ENCODE measurements at places on chromosomes 7 and 10. TPM values are rescaled to one million over a fixed set of nuclear protein-coding genes. Genes with fewer than 3 reads are reported as not detected.
A peak's percentile ranks its signal among the peaks of the same experiment; 100 is the strongest.

DNA sequence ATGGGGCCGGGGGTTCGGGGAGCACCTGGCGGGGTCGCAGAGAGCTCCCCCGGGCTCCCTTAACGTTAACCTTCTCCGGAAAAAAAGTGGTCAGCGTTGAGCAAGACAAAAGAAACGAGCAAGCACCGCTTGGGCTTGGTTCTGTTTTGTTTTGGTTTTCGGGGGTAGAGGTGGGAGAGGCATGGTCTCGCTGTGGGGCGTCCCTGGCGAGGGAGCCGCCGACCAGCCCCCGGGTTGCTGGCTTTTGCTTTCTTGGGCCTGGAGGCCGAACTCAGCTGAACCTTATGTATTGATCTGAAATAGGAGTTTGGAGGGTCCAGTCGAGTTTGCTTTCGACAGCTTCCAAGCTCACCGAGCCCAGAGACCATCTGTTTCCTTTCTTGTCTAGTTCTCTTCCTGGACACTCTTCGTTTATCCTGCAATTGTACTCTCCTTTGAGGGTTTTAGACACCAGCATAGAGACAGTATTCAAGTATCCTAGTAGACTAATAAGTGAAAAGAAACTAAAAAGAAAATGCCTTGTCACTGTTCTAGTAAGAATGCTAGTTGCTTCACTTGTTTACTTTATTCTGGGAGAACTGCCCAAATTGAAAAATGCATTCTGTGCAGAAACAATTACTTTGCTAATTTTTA lies 980 bp downstream of the FHIP2A start:
- peak; percentile 84 for DNase-seq

GRCh38 chr7:99677648-99678045 lies 2.1 kb downstream of the CYP3A5 start:
- DNase-seq: no peak

- no peak for DNase-seq
Measured at GRCh38 chr7:95715274-95715673, 57.1 kb upstream of the DYNC1I1 start.

- no peak for DNase-seq
Measured at GRCh38 chr7:1620835-1621234, 49.2 kb upstream of the ELFN1 start.

Gene STARD3NL
- 94.6 TPM for total RNA-seq

DNA sequence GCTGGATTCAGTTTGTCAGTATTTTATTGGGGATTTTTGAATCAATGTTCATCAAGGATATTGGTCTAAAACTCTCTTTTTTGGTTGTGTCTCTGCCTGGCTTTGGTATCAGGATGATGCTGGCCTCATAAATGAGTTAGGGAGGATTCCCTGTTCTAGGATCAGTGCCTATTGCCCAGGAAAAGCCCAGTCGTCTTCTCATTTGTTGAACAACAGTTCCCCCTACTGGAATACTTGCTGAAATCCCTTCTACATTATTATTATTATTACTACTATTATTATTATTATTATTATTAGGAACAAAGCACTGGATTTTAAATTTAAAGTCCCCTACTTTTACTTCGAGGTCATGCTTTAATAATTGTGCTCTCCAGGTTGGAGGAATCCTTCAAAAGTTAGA lies 528.9 kb downstream of the MAGI2 start:
- peak; percentile 20 for DNase-seq

DNA sequence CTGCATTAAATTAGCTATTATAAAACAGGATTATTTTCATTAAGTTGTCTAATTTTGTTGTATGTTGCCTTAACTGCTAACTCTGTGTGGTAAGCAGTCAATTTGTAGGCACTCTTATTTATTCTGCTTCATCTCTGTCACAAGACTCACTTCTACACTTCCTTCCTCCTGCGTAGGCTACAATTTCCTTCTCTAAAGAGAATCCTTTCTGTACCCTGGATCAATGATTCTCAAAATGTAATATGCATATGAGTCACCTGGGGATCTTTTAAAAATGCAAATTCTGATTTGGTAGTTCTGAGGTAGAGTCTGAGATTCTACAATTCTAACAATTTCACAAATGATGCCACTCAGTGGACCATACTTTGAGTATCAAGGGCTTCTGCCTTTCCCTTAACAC lies 4.4 kb upstream of the UBE2D1 start:
- DNase-seq: no peak

Gene RNF133
- not detected for total RNA-seq

DNA sequence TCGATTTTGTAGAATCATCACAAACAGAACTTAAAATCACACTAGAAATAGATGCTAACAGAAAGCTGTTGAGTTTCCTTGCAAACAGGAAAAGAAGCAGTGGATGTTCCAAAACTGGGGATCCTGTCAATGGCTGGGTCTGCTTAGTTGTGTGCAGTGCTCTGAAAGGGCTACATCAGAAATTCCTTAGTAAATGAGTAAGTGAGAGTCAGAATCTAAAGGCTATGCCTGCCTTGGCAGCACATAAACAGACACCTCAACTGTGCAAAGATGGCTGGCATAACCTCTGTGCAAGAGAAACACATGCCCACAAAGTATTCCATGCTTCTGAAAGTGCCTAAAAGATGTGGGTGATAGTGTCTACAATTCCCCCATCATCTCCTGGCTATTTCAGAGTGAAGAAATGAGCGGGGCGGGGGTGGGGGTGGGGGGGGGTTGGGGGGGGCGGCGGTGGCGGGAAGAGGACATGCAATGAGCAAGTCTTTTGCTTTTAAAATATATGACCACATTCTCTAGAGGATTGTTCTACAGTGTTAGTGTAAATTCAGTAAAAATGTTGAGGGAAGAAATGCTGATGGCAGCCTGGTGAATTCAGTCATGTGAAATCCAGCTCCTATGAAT lies 138.1 kb upstream of the LAMB4 start:
- peak; percentile 69 for DNase-seq

- DNase-seq: no peak
Measured at GRCh38 chr7:82633592-82633991, 190.0 kb upstream of the CACNA2D1 start.

GRCh38 chr7:30114536-30115238 lies 20.1 kb upstream of the MTURN start:
- no peak for DNase-seq

Gene SUN1
- 234 TPM for total RNA-seq

GRCh38 chr7:134988161-134988560 lies 1.9 kb downstream of the AGBL3 start:
- DNase-seq: peak; percentile 43

- DNase-seq: peak; percentile 7
Measured at GRCh38 chr10:49534670-49535381, 4.1 kb downstream of the ERCC6 start.

Gene HHEX
- total RNA-seq: 0.40 TPM

Gene TLX1
- not detected for total RNA-seq

DNA sequence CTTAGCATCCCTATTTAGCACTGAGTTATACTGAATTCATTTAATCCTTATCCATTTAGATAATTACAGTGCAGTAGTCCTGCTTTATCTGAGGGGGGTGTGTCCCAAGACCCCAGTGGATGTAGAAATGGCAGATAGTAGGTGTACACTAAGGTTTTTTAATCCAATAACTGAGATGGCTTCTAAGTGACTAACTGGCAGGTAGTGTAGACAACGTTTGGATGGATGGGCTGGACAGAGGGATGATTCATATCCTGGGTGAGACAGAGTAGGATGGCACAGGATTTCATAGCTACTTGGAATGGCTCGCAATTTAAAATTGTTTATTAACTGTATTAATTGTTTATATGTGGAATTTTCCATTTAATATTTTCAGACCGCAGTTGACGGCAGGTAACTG lies 295.6 kb downstream of the CCDC3 start:
- DNase-seq: peak; percentile 47

DNA sequence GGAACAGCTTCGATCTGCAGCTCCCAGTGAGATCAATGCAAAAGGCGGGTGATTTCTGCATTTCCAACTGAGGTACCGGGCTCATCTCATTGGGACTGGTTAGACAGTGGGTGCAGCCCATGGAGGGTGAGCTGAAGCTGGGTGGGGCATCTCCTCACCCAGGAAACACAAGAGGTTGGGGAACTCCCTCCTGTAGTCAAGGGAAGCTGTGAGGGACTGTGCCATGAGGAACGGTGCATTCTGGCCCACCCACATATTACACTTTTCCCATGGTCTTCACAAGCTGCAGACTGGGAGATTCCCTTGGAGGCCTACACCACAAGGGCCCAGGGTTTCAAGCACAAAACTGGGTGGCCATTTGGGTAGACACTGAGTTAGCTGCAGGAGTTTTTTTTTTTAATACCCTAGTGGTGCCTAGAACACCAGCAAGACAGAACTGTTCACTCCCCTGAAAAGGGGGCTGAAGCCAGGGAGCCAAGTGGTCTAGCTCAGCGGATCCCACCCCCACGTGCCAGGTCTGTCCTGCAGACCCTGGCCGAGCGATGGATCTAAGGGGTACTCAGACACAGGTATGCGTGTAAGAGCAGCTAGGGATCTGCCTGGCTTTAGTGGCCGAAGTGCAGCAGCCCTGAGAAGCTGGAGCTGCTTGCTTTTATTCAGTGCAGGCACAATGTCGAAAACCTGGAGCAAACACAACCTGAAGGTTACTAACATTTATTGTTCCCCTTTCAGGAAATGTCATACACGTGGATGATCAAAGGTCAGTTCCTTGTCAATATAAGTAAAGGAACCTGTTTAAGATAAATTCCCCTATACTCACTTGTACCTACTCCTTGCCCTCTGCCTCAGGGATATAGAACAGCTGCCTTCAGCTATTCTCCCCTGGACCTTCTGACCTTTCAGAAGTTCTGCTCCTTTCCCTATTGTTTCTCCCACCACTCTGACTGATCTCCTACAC lies 3.1 kb upstream of the SAMD9 start:
- no peak for DNase-seq

Gene STK17A
- 97.4 TPM for total RNA-seq

DNA sequence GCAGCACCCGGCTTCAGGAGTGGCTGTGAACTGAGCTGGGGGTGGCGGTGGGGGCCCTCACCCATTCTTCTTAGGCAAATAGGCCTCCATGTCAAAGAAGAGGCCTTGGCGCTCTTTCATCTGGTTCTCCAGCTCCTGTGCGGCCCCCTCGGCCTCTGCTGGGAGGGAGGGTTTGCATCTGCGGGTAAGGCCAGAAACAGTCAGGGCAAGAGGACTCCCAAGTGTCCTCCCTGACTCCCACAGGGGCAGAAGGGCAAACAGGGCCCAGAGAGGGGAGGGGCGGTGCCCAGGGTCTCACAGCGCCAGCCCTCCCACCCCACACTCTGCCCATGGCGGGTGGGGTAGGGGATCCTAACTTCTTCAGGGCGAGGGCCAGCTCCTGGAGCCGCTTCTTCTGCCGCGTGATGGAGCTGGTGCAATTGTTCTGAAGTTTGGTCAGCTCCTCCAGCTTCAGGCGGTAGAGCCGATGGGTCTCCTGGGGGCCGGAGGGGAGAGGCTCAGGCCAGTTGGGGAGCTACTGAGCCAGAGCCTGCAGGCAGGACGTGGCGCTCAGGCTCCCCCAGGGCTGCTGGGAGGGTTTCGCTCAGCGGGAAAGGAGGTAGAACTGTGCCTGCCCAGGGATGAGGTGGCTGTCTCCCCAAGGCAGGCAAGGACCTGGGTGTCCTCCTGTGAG lies 2.2 kb downstream of the TMEM120A start:
- DNase-seq: no peak

DNA sequence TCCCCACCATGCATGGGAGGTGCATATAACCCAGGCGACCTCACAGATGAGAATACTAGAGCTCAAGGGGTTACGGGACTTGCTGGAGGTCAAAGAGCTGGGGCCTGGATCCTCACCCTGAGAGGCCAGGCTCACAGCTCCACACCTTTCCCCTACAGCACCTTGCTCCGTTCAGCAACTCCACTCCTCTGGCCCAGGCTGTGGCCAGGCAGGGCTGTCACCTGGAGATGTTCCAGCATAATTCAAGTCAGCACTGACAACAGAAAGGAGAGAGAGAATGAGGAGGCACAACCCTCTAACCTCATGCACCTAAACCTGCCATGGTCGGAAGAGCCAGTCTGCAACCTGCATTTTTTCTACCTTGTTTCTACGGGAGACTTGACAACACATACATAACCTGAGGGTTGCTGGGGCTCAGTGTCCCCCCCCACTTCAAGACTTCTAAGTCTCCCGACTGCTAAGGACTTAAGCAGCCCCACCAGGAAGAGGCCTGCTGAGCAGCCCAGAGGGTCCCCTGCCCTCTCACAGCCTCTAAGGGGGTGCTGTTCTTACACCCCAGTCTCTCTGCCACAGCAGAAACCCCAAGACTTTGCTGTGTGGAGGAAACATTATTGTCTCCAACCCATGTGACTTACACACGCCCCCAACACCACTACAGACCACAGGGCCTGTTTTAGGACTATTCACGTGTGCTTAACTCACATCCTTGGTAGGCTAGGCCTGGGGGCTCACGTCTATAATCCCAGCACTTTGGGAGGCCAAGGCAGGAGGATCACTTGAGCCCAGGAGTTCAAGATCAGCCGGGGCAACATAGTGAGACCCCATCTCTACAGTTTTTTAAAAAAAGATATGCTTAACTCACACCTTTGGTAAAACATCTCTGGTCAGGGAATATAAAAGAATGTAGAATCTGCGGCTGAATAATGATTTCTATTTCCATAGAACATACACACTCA lies 175.6 kb downstream of the FAM107B start:
- no peak for DNase-seq

DNA sequence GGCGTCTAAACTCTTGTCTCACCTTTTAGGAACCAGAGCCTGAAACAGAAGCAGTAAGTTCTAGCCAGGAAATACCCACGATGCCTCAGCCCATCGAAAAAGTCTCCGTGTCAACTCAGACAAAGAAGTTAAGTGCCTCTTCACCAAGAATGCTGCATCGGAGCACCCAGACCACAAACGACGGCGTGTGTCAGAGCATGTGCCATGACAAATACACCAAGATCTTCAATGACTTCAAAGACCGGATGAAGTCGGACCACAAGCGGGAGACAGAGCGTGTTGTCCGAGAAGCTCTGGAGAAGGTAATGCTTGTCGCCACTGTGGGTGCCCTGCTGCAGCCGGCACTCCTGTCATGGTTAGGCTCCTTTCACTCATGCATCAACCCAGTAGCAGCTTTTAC lies 113.1 kb downstream of the ZMYND11 start:
- DNase-seq: no peak

GRCh38 chr7:150828384-150828783 lies 23.9 kb upstream of the AOC1 start:
- DNase-seq: no peak

Gene RET
- total RNA-seq: 0.45 TPM

Gene CAV2
- 223 TPM for total RNA-seq

Gene NEURL1
- total RNA-seq: 0.05 TPM

Gene PTPN20
- 9.5 TPM for total RNA-seq

Data from renal cortical epithelial cell (primary cell).